Cardiac fibroblast (primary cell): ENCODE measurements at places on chromosomes 2 and 18.
A peak's percentile ranks its signal among the peaks of the same experiment; 100 is the strongest.

- DNase-seq: peak; percentile 68
Observed at GRCh38 chr2:38509314-38509946, 93.3 kb downstream of the HNRNPLL start.

DNA sequence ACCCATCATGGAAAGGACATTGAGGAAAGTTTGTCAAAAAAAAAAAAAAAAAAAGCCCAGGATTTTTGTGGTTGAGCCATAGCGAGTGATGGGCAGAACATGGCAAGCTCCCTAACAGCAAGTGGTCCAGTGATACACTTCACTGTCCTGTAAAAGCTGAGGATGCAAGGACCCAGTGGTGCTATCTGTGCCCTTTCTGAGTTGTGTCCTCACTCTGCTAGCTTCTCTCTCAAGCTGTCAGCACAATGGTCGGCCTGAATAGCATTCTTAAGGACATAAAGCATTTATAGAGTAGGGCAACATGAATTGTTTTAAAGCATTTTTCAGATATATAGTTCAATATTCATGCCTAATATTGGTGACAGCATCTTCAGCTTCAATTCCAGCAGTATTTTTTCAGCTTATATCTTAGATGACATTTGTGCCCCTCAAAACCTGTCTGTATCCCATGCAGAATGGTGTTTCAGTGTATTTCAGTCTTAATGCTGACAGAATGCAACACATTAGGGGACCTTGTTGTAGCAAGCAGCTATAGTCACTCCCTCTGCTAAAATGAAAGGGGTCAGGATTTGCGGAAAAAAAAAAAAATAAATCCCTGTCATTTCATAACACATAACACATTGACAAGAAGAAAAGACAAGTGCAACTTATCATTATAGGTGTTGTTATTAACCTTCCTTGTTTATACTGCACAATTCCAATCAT is 496.7 kb downstream of the THSD7B start:
- no peak for DNase-seq

GRCh38 chr2:49686291-49686690 is 532.0 kb upstream of the FSHR start:
- DNase-seq: no peak

DNA sequence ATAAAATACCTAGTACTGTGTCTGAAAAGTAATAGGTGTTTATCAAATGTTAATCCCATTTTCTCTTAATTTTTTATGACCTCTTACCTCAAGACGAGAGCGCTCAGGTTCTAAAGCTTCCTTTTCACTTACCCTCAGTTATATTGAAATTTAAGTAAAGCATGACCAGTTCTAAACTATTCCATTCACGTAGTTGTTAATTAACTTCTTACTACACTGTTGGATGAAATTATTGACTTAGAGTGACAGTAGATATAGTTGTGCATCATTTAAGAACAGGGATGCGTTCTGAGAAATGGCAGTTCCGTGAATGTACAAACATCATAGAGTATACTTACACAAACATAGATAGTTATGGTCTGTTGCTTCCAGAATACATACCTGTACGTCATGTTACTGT is 20.1 kb upstream of the HTR2B start:
- DNase-seq: no peak

- no peak for DNase-seq
Observed at GRCh38 chr2:98835831-98836385, 100.1 kb downstream of the CRACDL start.
